ENCODE measurements at places on chromosomes 7 and 10.
A peak's percentile ranks its signal among the peaks of the same experiment; 100 is the strongest.

GRCh38 chr7:137592232-137592896 is 248.8 kb upstream of the PTN start:
- DNase-seq: no peak

GRCh38 chr7:11232462-11232861 is 258.8 kb downstream of the PHF14 start:
- DNase-seq: no peak

DNA sequence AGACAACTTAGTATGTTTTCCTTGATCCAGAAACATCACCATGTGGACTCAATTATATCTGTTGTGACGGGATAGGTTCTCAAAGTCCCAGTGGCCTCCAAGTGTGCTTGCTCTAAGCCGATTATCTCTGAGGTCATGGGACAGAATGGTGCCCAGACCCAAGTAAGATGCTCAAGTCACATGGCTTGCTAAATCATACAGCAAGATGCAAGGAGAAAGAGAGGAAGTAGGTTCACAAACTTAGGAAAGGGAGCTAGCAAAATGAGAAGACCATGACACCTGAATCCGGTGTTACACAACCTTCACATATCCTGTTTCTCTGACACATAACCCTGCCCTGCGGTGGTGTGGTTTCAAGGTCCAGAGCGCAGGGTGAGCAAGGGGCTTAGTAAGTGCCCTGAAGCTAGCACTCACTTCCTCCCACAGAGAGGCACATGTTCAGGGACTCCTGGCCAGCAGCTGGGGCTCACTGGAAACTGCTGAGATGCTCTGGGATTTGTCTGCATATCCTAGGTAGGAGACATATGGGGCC is 590.9 kb upstream of the ANKRD30A start:
- DNase-seq: no peak

DNA sequence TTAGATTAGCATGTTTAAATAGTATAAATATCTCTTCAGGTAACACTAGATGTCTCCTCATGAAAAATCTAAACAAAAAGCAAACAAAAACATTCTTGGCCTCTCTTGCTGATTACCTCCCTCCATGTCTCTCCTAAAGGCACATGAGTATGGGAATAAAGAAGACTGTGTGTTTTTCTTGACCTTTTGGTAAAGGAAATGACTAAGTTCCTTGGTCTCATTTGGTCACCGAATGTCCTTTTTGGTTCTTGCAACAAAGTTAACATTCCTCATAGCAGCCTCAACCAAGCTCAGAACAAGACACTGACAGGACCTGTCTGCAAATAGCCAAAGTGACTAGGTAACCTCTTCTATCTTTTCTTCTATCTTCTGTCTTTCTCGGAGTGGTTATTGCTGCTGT is 35.5 kb downstream of the POM121L12 start:
- no peak for DNase-seq

DNA sequence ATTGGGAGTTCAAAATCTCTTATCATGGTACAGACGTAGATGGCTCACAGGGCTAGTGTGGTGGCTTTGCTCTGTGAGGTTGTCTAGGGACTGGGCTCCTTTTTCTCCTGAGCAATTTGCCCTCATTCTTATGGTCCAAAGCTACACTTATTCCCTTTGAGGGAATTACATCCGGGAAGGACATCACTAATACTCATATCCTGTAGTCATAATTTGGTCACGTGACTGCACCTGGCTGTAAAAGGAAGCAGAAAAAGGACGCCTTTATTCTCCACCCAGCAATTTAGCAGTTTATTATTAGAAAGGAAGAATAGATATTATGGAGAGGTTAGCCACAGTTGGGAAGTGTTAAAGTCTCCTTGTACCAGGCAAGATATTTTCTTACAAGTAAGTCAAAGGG is 28.1 kb downstream of the ARID5B start:
- DNase-seq: no peak

- DNase-seq: no peak
Measured at GRCh38 chr7:106312906-106313305, 28.1 kb upstream of the NAMPT start.

- no peak for DNase-seq
Measured at GRCh38 chr10:23656735-23657134, 217.9 kb downstream of the OTUD1 start.

- DNase-seq: peak; percentile 9
Measured at GRCh38 chr10:32171204-32171603, 115.0 kb upstream of the KIF5B start.

GRCh38 chr10:128277267-128277840 is 151.1 kb upstream of the MKI67 start:
- DNase-seq: no peak

GRCh38 chr7:27866256-27866655 is 126.3 kb downstream of the TAX1BP1 start:
- no peak for DNase-seq
